Lung microvascular endothelial cell (primary cell): ENCODE measurements at places on chromosomes 1 and 21. TPM values are rescaled to one million over a fixed set of nuclear protein-coding genes. Genes with fewer than 3 reads are reported as not detected.

Gene CCDC185
- not detected in 2 replicates for total RNA-seq

Gene C4BPA
- total RNA-seq, result not detected in 2 replicates

Gene FCGR3A
- total RNA-seq, result not detected in 2 replicates

Gene CFHR1
- total RNA-seq, result not detected in 2 replicates

Gene NGF
- total RNA-seq, result under 0.01 and 0.22 TPM in 2 replicates

Gene CNIH4
- total RNA-seq, result 101 and 111 TPM in 2 replicates

Gene ZBTB7B
- 7.4 and 10.3 TPM in 2 replicates for total RNA-seq

Gene RNU1-1
- total RNA-seq, result under 0.01 and 5,258 TPM in 2 replicates

Gene COL11A1
- not detected in 2 replicates for total RNA-seq

Gene GJA8
- total RNA-seq, result not detected in 2 replicates

Gene CCDC181
- total RNA-seq, result not detected in 2 replicates

GRCh38 chr1:118217141-118217838 lies 32.3 kb upstream of the SPAG17 start:
- no peak for DNase-seq

GRCh38 chr1:241590719-241591118 lies 49.5 kb downstream of the CHML start:
- DNase-seq, result no peak

- no peak for DNase-seq
Measured at GRCh38 chr1:147753081-147753480, 7.3 kb downstream of the GJA5 start.

DNA sequence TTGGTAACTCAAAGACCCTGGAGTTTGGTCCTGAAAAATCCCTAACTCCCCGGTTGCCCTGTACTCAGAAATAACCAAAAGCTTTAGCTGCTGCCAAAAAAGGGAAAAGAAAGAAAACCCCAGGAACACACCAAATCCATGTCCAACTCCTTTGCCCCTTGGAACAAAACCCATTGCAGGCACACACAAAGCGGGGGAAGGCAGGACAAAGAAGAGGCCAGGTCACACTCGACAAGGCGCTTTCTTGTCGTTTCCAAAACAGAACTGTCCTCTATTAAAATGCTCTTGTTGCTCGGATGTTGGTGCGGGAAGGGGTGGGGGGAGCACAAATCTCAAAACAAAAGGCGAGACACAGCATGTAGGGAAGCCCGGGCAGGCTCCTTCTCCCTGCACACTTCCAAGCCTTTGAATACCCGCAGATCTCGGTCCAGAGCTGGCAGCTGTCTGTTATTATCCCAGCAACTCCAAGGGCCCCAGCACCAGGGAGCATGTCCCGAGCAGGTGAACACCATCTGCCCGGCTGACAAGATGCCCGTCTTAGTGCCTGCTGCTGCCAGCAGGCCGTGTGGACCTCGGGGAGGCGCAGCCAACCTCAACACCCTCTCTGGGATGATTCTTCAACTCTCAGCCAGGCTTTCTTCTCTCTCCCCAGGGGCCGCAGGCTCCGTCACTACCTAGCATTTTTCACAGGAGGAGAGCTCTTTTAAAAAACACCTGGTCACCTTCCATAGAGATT lies 96.4 kb downstream of the SSBP3 start:
- no peak for DNase-seq

DNA sequence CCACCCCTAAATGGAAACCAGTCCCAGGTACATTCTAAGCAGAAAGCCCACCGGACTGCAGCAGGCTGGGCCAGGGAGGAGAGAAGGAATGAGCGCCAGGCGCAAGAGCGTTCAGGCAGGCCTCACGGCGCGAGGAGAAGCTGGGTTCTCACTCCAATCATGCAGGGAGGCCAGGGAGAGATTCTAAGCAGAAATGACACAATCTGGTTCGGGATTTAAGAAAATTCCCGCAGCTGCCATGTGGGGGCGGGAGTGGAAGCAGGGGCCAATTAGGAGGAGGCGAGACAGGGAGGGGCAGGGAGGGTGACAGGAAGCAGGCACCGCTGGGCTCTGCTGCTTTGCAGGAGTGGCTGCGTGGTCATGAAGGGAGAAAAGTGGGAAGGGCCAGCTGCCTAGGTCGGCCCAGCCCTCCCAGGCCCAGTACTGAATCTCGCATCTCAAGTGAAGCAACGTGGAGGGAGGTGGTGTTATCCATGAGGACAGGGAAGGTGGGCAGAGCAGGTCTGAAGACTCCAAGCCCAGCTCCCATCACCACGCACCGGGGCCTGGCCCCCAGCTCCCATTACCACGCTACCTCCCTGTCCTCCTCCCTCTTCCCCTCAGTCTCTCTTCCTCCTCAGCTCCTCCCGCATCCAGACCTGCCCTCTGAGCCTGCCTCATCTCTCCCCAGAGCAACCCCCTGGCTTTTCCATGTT lies 11.8 kb downstream of the NPHP4 start:
- DNase-seq, result no peak

- no peak for DNase-seq
Measured at GRCh38 chr1:62998845-62999649, 215.1 kb downstream of the ATG4C start.

- no peak for DNase-seq
Measured at GRCh38 chr1:1306070-1306660, 1.6 kb downstream of the ACAP3 start.

GRCh38 chr21:37916310-37917051 lies at the start of gene KCNJ6:
Gene KCNJ6, minus strand, starts transcription at chr21:37916457. Its CDS starts 75,775 bp downstream, at chr21:37840682.
- DNase-seq, result peak; percentile 70

- DNase-seq, result no peak
Measured at GRCh38 chr21:31363720-31364119, 19.7 kb upstream of the TIAM1 start.

DNA sequence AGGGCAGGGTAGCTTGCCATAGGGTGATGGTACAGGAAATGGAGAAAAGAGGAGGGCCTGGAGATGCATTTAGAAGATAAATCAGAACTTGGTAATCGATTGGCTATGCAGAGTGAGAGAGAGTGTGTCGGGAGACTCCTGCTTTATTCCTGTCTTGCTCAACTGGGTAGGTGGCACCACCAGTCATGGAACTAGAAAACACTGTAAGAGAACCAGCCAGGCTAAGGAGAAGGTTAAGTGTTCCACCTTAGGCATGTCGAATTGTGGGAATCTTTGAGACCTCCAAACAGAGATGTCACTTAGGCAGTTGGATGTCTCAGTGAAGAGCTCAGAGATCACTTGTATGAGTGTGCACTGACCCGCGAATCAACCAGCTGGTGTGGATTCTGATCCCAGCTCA lies 28.7 kb upstream of the RD3 start:
- peak; percentile 37 for DNase-seq

GRCh38 chr1:182259968-182260367 lies 131.6 kb downstream of the GLUL start:
- no peak for DNase-seq

DNA sequence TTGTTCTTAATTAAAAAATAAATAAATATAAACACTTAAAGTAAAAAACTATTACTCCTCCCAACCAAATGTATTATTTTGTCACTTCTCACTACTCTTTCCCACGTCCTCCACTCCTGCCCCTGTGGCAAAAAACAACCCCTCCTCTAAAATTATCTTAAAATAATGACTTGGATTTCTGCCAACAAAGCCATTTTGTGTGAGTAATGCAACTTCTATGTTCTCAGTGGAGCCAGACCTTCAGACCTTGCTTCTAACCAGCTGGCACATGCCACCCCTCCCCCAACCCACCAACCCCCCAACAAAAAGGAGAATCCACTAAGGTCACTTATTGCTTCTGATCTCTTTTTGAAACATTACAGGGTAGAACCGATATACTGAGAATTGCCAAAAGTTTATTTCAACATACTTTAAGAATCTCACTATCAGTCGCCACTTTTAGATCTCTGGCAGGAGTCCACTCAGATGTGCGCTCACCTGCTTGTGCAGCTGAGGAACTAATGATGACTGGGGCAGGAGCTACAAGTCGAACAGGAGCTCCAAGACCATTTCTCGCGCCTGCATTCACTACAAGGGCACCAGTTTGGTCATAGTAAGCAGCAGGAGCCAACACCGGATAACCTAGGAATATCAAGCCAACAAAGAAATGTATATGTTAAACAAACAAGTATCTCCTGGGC lies 58.3 kb upstream of the SDC3 start:
- peak; percentile 70 for DNase-seq

GRCh38 chr1:31714442-31715086 lies 10.7 kb upstream of the COL16A1 start:
- DNase-seq, result peak; percentile 60

GRCh38 chr1:41397753-41398330 lies 36.6 kb downstream of the FOXO6 start:
- DNase-seq, result no peak

DNA sequence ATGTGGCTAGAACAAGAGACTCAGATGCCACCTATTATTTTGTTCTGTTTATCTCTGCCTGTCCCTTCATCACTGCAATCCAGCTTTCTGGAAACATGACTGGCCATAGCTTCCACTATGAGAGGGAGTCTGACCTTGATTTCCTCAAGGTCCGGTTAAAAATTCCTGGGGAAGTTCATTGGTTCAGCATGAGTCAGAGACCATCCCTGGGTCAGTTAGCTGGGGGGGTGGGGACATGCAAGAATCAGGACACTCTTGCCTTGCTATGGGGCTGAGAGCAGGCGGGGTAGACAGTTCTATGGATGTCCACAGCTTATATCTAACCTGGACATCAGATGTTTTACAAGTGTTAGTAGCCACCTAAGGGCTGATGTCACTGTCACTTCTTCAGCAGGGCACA lies 81.1 kb downstream of the TENT5C start:
- peak; percentile 78 for DNase-seq

- DNase-seq, result no peak
Measured at GRCh38 chr1:177934927-177935326, 34.9 kb downstream of the SEC16B start.

DNA sequence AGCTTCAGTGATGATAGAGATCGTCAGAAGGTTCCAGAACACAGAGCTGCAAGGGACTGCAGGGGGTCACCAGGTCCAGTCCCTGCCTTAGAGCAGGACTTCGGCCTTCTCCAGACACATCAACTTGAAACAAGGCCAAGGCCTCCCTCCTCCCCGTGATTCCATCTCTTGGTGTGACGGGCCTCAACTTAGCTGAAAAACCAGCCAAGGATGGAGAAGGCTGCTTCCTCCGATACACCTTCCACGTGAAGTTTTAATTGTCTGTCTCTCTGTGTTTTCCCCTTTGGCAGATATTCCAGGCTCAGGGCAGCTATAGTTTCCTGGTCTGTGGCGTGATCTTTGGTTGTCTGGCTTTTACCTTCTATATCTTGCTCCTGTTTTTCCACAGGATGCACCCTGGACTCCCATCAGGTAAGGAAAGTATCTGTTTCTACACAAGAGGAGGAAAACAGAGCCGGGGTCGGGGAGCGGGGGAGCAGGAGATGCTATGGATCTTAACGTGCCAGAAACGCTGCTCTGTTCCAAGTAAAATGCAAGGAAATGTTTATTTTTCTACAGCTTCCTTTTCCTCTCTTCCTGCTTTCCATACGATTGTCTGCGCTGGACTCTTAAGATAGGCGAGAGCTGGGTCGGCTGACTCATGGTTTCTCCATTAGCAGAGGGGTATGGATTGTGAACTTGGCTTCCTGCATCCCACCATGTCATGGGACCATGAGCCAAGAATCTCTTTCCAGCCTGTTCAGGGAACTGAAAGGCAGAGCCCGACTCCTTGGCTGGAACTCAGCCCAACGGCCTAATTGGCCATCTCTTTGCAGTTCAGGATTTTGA lies 32.8 kb downstream of the ELK4 start:
- peak; percentile 99 for DNase-seq

DNA sequence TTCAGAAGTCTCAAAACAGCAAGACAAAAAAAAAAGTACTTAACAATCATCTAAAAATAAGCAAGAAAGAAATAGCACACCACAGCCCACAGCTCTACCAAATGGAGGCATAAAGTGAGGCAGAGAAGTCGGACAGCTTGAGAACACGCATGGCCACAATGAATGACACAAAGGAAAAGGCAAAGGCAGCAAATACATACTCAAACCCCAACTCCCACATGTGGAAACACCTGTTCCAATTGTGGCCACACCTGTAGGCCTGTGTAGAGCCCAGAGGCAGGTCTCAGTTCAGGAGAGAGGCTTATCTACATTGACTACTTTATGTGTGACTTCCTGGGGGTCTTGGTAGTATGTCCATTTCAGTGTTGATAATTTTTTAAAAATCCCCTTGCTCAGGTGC lies 543.5 kb downstream of the LMO4 start:
- no peak for DNase-seq

DNA sequence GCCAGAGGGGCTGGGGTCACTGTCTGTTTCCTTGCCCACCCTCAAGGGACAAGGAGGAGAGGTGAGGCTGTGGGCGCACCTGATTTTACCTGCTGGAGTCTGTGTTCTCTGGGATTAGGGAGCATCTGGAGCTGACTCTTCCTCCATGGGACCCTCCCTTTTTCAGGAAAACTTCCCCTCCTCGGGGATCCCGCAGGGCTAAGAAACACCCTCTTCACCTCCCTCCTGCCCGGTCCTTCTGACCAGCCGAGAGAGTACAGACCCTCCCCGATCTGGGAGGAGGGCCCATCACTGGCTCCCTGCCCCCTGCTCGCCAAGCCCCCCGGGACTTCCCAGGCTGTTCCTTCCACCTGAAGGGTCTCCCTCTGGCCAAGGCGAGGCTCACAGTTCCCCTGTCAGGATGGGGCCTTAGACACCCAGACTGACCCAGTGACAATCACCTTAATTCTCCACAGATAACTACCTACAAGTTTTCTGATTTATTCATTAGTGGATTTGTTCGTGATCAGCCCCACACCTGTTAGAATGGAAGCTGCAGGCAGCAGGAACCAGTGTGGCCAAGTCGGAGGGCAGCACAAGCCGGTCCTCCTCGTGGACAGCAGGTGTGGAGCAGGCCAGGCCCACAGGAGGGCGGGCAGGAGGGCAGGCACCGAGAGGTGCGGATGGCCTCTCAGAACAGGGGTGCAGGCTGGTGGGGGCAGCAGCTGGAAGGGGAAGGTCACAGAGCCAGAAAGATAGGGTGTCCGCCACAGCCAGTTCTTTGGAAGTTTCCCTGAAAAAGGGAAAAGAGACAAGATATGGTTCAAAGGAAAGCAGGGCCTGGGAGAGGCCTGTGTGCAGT lies 15.9 kb upstream of the SAMD11 start:
- DNase-seq, result no peak

- DNase-seq, result no peak
Measured at GRCh38 chr1:72371259-72372035, 89.1 kb upstream of the NEGR1 start.

GRCh38 chr1:201062511-201063091 lies 39.1 kb upstream of the KIF21B start:
- DNase-seq, result no peak

DNA sequence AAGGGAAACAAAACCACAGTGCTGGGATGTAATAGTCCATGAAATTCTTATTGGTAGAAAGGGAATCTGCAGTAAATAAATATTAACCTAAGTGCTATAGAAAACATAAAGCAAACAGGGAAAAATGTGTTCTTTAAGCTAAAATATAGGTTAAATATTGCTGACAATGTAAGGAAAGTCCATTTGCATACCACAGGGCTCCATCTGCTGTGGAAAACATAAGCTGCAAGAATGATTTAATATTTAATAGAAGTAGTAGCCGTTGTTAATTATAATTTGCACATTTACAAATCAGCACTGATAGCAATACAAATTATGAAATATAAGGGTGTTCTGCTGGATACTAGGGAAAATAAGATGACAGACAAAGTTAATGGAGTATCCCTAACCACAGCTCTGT lies 444.9 kb upstream of the PKN2 start:
- DNase-seq, result no peak
